ENCODE measurements at places on chromosomes 4 and X.

GRCh38 chrX:16039834-16040233 lies 83.5 kb upstream of the GRPR start:
- no peak for DNase-seq

GRCh38 chr4:159455675-159456237 lies 352.9 kb downstream of the RAPGEF2 start:
- DNase-seq = no peak

DNA sequence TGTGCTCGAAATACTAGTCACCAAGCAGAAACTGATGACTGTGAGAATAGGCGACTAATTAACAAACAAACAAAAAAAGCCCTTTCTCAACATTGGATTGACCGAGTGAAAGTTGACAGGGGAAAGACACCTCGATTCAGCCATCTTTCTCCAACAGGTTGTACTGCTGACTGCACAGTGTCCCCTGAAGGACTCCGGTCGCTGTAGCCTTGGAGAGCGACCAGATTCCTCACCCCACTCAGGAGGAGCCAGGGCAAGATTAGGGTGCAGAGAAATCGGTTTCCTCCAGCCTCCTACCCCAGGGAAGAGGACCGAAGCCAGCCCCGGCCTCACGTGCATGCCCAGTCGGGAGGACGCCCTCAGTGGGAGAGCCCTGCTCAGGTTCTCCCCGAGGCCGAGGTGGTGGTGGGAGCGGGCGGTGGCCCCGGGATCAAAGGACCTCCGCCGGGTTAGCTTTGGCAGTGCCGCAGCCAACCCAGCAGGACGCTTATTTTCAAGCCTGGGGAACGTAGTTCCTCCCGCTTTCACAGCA lies 1.1 kb upstream of the RAP1GDS1 start:
- DNase-seq = no peak

- no peak for DNase-seq
These were observed 28.8 kb upstream of the TRPC3 start for GRCh38 chr4:121980643-121981042.

DNA sequence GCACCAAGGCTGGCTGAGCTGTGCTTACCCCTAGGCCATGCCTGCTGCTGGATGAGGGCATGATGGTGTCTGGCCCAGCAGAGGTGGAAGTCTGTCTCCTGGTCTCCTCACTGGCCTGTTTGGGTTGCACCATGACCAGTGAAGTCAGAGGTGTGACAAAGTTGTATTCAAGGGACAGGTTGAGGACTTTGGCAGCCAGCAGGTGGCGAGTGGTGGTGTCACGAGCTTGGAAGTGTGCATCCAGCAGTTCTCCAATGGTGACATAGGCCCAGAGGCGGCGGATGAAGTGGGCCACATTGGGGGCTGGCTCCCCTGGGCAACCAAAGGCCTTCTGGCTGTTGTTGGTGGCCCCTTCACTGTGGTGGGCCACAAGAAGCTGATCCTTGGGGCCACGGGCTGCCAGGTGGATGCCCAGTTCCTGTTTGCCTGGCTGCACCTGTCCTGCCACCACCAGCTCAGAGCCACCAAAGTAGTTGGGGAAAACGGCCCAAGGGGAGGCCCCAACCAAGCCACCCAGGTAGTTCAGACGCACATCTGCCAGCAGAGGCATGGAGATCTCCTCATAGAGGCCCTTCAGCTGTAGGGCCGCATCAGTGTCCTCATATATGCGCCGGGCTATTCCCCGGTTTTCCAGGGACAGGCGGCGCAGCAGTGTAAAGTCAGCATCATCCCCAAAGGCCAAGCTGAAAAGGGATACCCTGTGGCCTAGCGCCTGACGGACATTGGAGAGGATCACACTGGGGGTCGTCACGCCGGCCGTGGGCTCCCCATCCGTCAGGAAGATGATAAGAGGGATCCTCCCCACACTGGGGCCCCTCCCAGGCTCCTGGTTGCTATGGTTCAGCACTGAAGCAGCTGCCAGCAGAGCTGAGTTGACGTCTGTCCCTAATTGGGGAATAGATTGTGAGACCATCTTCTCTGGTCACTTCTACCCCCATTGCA lies 39.7 kb downstream of the ITIH6 start:
- DNase-seq = no peak

- DNase-seq = no peak
These were observed 340.3 kb upstream of the GRID2 start for GRCh38 chr4:91963486-91963885.

GRCh38 chr4:166301266-166301665 lies 428.2 kb downstream of the TLL1 start:
- DNase-seq = no peak

DNA sequence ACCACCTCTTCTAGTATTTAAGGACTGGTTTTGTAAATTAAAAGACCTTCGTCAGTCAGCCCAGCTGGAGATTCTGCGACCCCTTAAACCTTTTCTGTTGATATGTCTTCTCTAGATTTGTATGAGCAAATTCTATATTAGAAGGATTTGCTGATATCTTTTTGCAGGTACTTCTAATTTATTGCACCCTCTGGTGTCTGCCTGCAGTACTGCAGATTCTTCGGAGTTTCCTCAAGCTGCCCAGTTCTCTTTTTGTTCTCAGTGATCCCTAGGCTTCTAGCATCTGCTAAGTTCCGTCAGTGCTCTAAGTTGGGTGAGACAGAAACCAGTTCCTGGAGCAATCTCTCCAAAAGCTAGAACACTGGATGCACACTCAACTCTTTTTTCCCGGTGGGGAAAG lies 545.2 kb downstream of the C4orf33 start:
- DNase-seq = no peak

- DNase-seq = no peak
These were observed 85.1 kb upstream of the CTSO start for GRCh38 chr4:156038772-156039171.

DNA sequence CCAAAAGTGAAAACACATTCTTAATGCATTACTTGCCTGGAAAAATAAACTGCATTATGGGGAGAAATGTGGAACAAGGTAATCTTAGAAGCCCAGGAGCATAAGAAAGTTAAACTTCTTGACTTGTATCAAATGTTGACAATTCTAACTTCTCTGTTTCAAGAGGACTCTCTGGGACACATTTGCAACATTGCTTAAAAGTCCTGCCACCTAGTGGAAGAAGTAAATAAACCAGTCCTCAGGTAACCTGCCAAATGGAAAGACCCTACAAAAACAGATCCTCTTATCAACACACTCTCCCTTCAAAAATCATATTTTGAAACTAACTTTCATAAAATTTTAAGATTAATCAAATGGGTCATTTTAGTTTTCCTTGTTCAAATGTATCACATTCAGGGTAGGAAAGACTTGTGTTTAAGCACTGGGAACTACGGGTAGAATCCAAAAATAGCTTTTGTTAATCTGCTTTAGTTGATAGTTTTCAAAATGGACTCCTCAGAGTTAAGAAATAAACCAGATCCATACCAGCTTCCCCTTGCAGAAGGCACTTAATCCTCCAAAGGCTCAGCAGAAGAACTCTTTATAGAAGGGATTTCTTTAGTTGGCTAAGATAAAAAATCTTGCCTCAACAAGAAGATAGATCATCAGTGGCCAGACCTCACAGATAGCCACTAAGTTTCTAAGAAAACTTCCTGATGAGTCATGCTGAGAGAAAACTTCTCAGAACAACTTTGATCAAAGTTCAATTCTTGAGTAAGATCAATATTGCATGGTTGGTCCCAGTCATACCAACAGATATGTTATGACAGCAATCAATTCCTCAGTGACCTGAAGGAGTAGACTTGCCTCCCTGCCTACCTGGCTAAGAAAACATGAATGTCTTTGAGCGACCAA lies 141.7 kb downstream of the HHIP start:
- DNase-seq = no peak

- no peak for DNase-seq
These were observed 20.3 kb upstream of the AMBN start for GRCh38 chr4:70571772-70572171.

DNA sequence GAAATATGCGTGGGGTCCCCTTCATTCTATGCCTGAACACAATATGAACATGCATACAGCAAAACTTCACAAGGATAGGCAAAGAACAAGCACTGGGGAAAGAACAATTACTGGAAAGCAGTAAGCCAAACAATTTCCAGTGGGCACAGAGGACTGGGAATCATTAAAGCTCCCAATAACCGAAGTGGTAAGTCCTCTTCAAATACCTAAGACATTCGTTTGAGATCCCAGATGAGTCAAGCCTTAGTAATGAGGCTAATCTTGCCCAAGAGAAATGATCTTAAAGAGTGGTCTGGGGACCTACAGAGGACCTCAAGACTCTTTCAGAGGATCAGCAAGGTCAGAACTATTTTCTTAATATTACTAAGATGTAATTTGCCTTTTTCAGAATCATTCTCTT lies 28.6 kb downstream of the ANAPC10 start:
- no peak for DNase-seq

DNA sequence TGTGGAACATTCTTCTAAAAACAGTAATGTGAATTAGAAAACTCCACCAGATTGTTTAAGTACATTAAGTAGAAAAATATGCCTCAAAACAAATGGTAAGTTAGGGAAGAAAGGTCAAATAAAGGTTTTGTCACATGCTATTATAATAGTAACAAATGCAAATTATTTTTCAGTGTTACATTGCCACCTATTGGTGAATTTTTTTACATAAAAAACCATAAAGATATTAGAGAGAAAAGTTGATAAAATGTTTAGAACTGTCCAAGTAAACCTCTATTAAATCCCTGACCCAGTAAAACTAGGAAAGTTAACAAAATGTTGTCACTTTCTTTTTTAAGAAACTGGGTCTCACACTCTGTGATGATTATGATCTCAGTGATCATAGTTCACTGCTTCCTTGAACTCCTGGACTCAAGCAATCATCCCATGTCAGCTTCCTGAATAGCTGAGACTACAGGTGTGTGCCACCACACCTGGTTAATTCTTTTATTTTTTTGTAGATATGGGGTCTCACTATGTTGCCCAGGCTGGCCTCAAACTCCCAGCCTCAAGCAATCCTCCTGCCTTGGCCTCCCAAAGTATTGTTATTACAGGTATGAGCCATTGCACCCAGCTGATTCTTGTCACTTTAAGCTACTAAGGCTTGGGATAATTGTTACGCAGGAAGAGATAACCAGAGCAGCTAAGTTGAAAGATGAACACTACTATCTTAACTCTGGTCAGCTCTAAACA lies 157.6 kb downstream of the ATRX start:
- DNase-seq = no peak

- DNase-seq = no peak
These were observed 24.5 kb downstream of the WDR17 start for GRCh38 chr4:176090115-176090514.

- DNase-seq = no peak
These were observed 205.2 kb downstream of the DKK2 start for GRCh38 chr4:106830879-106831278.

GRCh38 chr4:89949782-89950387 lies 55.2 kb downstream of the MMRN1 start:
- no peak for DNase-seq

- DNase-seq = no peak
These were observed 129.8 kb upstream of the TRIM2 start for GRCh38 chr4:153074486-153074885.

DNA sequence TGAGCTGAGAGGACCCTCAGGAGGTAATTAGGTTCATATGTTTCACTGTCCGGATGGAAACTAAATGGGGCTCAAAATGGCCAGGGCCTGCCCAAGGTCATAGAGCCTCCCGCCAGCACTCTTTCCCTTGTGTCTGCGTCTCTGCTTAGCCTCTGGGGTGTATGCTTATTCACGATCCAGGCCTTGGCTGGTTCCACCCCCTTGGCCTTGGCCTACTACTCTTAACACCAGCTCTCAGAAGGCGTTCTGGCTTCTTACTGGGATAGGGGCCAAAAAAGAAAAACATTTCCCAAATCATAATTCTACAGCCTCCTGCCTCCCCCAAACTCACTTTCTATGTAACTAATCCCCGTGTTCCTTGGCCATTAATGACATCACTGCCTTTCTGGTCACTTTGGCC lies 68.8 kb downstream of the RTL5 start:
- no peak for DNase-seq

DNA sequence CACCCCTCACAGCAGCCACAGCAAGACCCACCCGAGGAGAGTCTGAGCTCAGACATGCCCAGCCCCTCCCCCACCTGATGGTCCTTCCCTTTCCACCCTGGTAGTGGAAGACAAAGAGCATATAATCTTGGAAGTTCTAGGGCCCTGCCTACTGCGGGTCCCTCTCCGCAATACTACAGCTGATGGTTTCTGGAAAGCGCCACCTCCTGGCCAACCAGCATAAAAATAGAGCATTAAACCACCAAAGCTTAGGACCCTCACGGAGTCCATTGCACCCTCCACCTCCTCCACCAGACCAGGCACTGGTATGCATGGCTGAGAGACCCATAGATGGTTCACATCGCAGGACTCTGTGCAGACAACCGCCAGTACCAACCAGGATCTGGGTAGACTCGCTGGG lies 78.2 kb downstream of the SH3BGRL start:
- no peak for DNase-seq

DNA sequence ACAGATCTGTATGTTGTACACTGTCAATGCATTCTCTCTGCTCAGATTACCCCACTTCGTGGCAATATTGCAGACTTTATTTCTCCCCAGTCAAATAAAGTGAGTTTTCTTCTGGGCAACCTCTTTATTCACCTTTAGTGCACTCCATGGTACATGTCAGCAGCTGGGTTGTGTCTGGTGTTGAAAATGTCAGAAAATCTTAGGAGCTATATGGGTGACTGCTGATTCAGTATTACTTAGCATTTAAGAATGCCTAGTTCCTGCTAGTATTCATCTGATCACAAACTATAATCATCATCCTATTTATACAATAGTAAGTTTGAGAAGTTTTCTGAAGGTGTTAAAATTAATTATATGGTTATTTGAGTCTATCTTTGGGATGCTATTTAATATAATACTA lies 112.5 kb downstream of the CFAP299 start:
- DNase-seq = no peak

- no peak for DNase-seq
These were observed 7.6 kb downstream of the WFS1 start for GRCh38 chr4:6277139-6277802.

DNA sequence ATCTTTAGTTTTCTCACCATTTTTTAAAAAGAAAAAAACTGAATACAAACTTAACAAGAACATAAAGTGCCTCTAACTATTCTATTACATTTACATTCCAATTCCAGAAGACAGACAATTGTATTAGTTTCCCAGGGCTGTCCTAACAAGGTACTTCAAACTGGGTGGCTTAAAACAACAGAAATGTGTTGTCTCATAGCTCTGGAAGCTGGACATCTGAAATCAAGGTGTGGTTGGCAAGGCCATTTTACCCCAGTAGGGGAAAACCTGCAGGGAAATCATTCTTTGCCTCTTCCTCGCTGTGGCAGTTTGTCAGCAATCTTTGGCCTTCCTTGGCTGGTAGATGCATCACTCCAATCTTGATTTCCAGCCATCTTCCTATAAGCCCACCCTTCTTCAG lies 37.5 kb upstream of the TMEM33 start:
- no peak for DNase-seq

All from stimulated activated CD4-positive, alpha-beta T cell treated with anti-CD3 and anti-CD28 coated beads, Interleukin-1b, Interleukin-23, amount 100 ng/mL, for 1 hour (primary cell).